ENCODE measurements at places on chromosomes 3 and 15.

- no peak for DNase-seq
These were observed 140.4 kb downstream of the CD47 start for GRCh38 chr3:107950417-107950816.

DNA sequence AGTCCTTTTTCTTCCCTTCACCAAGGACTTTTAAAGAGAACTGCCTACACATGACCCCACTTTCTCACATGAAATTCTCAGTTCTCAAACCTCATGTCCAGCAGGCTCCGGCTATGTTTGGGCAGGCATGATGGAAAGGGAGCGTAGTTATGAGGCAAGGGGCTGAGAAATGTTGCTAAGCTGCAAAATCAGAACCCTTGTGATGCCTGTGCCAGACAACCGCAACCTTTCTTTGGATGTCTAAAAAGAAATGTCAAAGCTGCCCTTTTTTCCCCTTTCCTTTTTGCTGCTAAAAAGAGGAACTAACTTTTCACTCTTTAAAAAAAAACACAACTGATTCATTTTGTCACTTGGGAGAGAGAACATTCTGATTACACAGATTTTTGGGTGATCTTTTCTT is 19.2 kb downstream of the GNB4 start:
- DNase-seq: peak; percentile 49

DNA sequence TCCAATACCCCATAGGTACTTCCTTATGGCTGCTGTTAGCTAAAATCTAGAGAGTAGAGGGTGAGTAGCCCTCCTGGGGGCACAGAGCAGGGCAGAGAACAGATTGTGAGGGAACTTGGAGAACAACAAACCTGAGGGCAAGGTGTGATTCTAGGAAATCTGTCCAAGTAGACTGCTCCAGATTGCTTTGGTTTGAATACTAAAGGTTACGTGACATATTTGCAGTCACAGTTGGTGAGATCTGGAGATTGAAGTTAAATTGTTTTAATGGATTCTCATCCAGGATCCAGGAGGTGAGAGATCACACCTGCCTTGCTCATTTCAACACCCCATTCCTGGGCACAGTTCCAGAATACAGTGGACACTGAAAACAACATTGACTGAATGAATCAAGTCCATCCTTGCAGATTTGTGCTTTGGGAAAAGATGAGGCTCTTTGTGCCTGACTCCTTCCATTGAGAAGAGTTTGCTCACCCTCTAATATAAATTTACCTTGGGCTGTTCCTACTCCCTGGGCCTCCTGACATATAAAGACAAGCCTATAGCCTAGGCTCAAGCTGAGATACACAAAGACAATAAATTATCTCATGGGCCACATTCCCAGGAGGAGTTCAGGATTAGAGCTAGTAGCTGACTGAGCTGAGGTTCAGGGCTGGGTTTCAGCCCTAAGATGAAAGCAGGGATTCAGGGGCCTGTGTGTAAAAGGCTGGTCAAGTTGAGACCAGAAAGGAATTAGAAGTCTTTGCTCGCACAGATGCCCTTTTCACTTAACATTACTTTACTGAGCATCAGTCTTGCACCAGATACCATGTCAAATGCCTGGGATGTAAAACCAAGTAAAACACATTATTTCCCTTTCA is 400.9 kb upstream of the MCTP2 start:
- DNase-seq: no peak

- peak; percentile 80 for DNase-seq
These were observed 993 bp upstream of the SIAH2 start for GRCh38 chr3:150763841-150764483.

- peak; percentile 40 for DNase-seq
These were observed 69.5 kb downstream of the C3orf38 start for GRCh38 chr3:88219138-88219792.

DNA sequence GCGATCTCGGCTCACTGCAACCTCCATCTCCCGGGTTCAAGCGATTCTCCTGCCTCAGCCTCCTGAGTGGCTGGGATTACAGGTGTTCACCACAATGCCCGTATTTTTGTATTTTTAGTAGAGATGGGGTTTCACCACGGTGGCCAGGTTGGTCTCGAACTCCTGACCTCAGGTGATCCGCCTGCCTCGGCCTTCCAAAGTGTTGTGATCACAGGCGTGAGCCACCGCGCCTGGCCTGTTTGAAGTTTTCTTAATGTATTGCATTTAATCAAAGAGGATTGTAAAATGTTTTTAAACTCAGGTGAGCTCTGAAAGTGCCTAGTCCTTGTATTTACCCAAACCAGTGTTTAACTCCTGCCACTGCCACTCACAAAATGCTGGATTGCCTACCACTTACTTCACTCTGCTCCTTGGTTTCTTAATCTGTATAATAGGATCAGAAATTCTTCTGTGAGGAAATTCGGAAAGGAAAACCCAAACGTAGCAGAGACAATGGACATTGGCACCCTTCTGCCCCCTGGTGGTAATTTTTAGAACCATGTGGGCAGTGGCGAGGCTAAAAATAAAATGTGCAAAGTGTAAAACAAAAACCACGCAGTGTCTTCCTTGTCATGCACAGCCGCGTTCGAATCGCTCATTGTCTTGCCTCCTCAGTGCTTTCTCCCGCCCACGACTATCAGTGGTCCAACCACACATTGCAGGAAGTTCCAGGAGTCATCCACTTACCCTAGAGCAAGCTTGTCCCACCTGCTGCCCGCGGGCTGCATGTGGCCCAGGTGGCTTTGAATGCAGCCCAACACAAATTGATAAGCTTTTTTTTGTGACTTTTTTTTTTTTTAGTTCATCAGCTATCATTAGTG is 27.3 kb downstream of the CEP19 start:
- DNase-seq: peak; percentile 22

GRCh38 chr3:160676547-160677303 is at the start of gene ARL14:
TSS of gene ARL14 (plus strand) at chr3:160677160. CDS start at chr3:160677347, 187 bp downstream.
- DNase-seq: no peak

- no peak for DNase-seq
These were observed 41.2 kb downstream of the CDCP1 start for GRCh38 chr3:45104715-45105711.

GRCh38 chr3:197906023-197906849 is 43.8 kb upstream of the RPL35A start:
- DNase-seq: peak; percentile 74

DNA sequence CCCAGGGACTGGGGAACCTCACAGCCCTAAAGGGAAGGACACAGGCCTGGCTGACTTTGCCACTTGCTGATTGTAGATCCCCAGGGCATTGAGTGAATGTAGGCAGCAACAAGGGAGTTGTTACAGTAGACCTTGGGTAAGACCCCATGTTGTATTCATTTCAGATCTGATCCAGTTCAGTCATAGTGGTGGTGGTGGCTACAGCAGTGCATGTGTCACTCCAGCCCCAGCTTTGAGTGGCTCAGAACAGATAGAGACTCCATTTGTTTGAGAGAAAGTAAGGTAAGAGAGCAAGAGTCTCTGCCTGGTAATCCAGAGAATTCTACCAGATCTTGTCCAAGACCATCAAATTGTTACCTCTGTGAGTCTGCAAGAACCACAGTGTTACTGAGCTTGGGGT is 278.7 kb upstream of the SATB1 start:
- DNase-seq: no peak
